Stimulated activated CD8-positive, alpha-beta memory T cell treated with anti-CD3 and anti-CD28 coated beads, Interleukin-4, amount 100 ng/mL, for 4 hours (primary cell): ENCODE measurements at places on chromosomes 6 and 20.

DNA sequence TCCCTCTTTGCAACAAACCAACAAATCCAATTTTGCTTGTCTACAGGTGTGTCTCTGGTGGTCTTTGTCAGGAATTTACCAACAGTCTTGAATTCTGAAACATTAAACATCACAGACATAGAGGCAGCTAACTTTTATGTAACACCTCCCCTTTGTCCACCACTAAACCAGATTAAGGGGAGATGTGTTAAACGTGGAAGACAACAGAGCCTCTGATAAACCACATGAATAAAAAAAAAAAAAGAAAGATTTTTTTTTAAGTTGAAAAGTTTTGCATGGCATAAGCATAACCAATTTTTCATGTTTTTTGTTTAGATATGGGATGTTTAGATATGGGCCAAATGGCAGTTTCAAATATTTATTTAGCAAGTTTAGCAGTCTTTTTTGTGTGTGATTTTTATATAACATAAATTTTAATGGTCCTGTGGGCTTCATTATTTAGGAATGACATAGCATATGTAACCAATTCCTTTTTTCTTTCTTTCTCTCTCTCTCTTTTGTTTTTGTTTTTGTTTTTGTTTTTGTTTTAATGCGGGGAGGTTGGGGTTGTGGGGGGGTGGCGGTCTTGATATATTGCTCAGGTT is 60.7 kb upstream of the BTN3A2 start:
- no peak for DNase-seq

- DNase-seq, result no peak
Observed at GRCh38 chr6:56480246-56480645, 162.4 kb downstream of the DST start.

DNA sequence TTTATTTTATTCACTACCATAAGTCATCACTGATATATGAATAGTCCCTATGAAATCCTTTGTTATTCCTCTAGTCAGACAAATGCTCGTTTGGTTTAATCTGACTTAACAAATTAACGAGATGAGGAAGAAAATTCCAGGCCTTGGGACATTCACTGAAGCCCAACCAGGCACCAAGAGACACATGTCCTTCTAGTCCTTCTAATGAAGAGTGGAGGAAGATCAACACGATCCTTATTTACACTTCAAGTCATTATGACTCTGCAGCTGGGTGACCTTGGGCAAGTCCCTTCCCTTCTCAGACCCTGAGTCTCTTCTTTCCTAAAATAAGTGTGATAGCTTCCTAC is 117.5 kb downstream of the CEBPB start:
- DNase-seq, result no peak

DNA sequence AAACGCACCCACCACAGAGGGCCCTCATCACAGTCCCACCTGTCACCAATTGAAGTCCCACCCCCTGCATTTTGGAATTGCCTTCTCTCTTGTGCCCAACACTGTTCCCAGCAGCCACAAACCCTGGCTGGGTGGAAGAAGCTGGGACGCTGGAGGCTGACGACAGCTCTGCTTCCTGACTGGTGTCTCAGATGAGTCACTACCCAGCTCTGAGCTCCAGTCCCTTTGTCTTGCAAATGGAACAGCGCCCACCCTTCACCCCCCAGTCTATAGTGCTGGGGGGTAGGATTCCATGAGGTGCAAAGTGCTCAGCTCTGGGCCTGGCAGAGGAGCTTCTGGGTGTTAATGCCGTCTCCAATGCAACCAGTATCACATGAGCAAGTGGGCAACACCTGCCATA is 85.3 kb downstream of the DLGAP4 start:
- no peak for DNase-seq

DNA sequence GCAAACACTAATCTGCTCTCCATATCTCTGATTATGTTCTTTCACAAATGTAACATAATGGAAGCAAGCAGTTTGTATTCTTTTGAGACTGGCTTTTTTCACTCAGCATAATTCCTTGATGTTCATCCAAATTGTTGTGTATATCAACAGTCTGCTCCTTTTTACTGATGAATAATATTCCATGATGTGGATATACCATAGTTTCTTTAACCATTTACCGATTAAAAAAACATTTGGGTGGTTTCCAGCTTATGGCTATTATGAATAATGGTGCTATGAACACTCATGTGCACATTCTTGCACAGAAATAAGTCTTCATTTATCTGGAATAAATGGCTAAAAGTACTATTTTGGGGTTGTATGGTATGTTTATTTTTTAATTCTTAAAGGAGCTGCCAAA is 708.9 kb downstream of the RFPL4B start:
- DNase-seq, result no peak

DNA sequence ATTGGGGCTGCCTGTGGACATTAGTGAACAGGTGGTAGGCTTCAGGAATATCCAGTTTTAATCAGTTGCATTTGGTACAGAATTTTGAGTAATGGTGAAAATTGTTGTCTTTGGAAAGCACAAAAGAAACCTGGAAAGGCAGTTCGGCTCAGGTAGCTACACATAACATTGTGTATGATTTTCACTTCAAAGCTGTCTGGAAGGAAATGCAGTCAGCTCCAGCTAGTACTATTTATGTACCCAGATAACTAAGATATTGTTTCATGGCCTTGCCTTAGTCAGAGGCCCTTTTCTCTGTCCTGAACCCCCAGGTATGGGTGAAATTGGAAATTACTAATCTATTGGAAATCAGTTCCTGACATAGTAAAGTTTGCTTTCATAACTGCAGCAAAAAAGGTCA is 195.6 kb upstream of the UST start:
- no peak for DNase-seq

- no peak for DNase-seq
Observed at GRCh38 chr6:16619777-16620176, 141.5 kb downstream of the ATXN1 start.
